ENCODE measurements at places on chromosomes 12 and 14. TPM values are rescaled to one million over a fixed set of nuclear protein-coding genes. Genes with fewer than 3 reads are reported as not detected.
A peak's percentile ranks its signal among the peaks of the same experiment; 100 is the strongest.

DNA sequence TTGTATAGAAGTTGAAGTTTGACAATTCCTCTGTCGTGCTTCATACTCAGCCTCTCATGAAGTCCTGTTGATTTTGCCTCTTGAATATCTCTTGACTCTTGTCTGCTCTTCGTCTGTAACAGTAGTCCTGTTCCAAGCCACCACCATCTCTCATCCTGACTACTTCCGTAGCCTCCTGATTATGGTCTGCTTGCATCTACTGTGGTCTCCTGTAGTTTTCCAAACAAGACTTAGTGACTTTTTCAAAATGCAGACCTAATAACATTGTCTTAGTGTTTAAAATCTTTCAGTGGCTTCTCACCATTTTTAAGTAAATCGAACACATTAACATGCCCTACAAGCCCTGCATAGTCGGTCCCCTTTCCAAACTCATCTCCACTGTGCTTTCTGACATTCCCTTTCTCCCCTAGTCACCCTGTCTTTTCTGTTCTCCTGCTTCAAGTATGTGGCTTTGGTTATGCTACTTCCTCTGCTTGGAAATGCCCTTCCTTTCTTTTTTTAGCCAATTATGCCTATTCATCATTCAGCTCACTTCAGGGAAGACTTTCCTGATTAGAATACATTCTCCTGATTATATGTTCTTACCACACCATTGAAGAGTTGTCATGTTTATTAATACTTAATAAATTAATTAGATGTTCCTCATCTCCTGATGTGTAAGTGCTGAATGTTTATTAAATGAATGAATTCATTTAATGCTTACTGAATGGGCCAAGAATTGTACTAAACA is 2.0 kb downstream of the SCYL2 start:
- no peaks in the 10 kb centered on the region for H3K36me3 ChIP-seq
- H3K27me3 ChIP-seq = no peaks in the 10 kb centered on the region
- H3K4me3 ChIP-seq = no peak overlapping the region
- peaks cover 70% of the 10 kb centered on the region for H3K4me1 ChIP-seq
- H3K27ac ChIP-seq = peak overlapping the region; percentile 97

DNA sequence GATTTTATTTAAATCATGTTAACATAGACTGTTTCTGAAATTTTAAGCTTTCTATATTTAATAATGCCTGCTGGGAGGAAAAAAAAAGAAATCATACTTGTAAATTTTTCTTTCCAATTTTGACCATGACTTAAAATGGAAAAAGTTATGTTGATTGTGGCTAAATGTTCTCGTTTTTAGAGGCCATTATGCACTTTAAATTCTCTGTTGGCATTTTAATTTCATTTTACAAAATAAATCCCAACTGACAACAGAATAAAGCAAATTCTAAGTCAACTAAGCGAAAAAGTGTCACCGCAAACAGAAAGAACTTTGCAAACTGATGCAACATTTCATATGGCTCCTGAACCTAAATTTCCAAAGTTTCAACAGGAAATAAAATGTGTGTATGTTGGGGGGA is 74.8 kb upstream of the G2E3 start:
- H3K4me3 ChIP-seq = no peak overlapping the region
- no peak overlapping the region for H3K27ac ChIP-seq
- no peak for DNase-seq

GRCh38 chr12:108145011-108145410 is 15.9 kb downstream of the WSCD2 start:
- H3K4me3 ChIP-seq = no peak overlapping the region
- H3K27ac ChIP-seq = no peak overlapping the region
- no peaks in the 10 kb centered on the region for H3K36me3 ChIP-seq
- no peak for DNase-seq
- H3K27me3 ChIP-seq = no peaks in the 10 kb centered on the region

DNA sequence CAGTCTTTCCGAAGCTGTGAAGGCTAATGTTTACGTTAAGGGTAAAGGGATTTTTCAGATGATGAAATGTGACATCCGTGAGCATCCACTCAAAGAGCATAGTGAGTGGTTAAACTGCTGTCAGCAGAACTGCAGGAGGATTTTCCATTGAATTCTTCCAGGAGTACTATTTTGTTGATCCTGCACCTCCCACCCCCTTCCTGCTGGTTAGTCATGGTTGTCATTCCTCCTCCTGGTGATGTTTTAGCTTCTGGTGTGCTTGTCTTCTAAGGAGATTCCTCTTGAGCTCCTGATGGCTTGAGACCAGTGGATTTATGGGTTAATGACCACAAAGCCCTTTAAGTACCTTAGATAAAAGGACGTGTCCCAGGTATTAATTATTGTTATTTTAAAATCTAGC is 2.4 kb upstream of the GPRC5D start:
- H3K4me1 ChIP-seq = no peaks in the 10 kb centered on the region
- no peaks in the 10 kb centered on the region for H3K36me3 ChIP-seq
- no peak overlapping the region for H3K4me3 ChIP-seq
- no peak overlapping the region for H3K27ac ChIP-seq
- H3K27me3 ChIP-seq = no peaks in the 10 kb centered on the region
- DNase-seq = no peak

DNA sequence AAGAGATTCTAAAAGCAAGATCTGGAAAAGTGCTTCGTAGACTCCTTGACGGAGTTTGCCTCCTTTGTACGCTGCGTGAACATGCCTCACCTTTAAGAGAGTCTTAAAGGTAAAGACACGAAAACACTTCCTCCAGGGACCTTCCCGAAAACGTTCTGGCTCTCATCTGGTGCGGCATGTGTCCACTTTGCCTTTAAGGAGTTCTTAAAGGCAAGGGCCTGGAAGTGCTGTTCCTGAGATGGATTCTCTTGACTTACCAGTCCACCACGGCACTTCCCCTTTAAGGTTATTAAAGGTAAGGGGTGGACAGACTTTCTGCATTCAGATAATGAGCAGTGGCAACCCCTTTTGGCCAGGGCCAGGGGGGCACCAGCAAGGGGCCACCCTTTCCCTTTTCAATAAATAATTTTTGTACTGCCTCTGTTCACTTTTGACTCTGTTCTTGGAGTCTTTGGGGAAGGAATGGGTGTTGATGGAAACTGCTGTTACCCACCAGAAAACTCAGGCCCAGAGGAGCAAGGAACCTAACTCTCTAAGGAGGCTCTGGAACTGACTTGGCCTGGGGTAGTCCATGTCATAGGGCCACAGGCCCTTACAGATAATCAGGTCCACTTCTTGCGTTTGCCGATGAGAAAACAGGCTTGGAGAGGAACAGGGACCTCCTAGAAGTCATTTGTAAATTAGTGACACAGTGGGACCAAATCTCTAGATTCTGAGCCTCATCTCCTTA is 4.4 kb downstream of the REM2 start:
- H3K4me1 ChIP-seq = peaks cover 46% of the 10 kb centered on the region
- H3K4me3 ChIP-seq = peak overlapping the region; percentile 63
- no peak for DNase-seq
- peak overlapping the region; percentile 61 for H3K27ac ChIP-seq

- no peak for DNase-seq
- H3K27ac ChIP-seq = no peak overlapping the region
- no peaks in the 10 kb centered on the region for H3K4me1 ChIP-seq
- no peaks in the 10 kb centered on the region for H3K36me3 ChIP-seq
Measured at GRCh38 chr12:2277492-2278155, 224.8 kb downstream of the CACNA1C start.

GRCh38 chr14:91299121-91300115 is 54.9 kb upstream of the GPR68 start:
- no peaks in the 10 kb centered on the region for H3K4me1 ChIP-seq
- H3K4me3 ChIP-seq = no peak overlapping the region
- H3K36me3 ChIP-seq = peaks cover 83% of the 10 kb centered on the region
- DNase-seq = no peak

DNA sequence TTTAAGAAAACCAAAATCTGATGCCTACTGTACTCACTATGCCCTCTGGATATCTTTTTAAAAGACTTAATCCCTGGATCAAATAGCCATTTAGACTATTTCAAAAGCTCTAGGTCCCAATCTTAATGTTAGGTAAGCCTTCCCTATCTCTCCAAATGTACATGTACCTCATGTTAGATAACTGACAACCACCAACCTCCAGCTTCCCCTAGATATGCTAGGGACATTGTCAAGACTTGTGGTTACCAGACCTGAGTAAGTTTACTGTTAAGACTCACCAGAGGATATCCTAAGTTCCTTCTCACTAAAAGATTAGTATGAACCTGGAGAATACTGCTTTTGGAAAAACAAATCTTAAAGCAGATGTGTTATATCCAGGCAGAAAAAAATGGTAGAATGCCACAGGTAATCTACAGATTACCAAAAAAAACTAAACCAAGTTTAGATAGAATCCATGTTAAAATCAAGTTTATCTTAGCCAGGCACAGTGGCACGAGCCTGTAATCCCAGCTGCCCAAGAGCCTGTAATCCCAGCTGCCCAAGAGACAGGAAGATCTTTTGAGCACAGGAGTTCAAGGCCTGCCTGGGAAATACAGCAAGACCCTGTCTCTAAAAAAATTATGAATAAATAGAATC is 9.7 kb downstream of the NAP1L1 start:
- no peak overlapping the region for H3K4me3 ChIP-seq
- DNase-seq = no peak
- peaks cover 40% of the 10 kb centered on the region for H3K36me3 ChIP-seq
- H3K27me3 ChIP-seq = no peaks in the 10 kb centered on the region

GRCh38 chr14:70018230-70018629 is 139.0 kb downstream of the SMOC1 start:
- no peak for DNase-seq
- no peaks in the 10 kb centered on the region for H3K36me3 ChIP-seq
- peaks cover 17% of the 10 kb centered on the region for H3K4me1 ChIP-seq

DNA sequence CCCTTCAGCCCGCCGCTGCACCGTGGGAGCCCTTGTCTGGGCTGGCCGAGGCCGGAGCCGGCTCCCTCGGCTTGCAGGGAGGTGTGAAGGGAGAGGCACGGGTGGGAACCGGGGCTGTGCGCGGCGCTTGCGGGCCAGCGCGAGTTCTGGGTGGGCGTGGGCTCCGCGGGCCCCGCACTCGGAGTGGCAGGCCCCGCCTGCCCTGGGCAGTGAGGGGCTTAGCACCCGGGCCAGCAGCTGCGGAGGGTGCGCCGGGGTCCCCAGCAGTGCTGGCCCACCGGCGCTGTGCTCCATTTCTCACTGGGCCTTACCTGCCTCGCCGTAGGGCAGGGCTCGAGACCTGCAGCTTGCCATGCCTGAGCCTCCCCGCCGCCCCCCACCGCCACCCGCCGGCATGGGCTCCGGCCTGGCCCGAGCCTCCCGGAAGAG is 21.4 kb downstream of the TMEM121 start:
- H3K27ac ChIP-seq = no peak overlapping the region
- H3K4me3 ChIP-seq = no peak overlapping the region
- DNase-seq = no peak
- H3K27me3 ChIP-seq = no peaks in the 10 kb centered on the region
- no peaks in the 10 kb centered on the region for H3K36me3 ChIP-seq

- H3K27ac ChIP-seq = no peak overlapping the region
- H3K4me3 ChIP-seq = no peak overlapping the region
- H3K4me1 ChIP-seq = peaks cover 8% of the 10 kb centered on the region
- H3K36me3 ChIP-seq = no peaks in the 10 kb centered on the region
- no peaks in the 10 kb centered on the region for H3K27me3 ChIP-seq
Measured at GRCh38 chr14:103890821-103891666, 37.2 kb upstream of the TDRD9 start.

- DNase-seq = no peak
- no peaks in the 10 kb centered on the region for H3K27me3 ChIP-seq
- no peak overlapping the region for H3K27ac ChIP-seq
- no peaks in the 10 kb centered on the region for H3K4me1 ChIP-seq
- H3K36me3 ChIP-seq = no peaks in the 10 kb centered on the region
Measured at GRCh38 chr12:72740064-72740463, 467.9 kb downstream of the TRHDE start.

DNA sequence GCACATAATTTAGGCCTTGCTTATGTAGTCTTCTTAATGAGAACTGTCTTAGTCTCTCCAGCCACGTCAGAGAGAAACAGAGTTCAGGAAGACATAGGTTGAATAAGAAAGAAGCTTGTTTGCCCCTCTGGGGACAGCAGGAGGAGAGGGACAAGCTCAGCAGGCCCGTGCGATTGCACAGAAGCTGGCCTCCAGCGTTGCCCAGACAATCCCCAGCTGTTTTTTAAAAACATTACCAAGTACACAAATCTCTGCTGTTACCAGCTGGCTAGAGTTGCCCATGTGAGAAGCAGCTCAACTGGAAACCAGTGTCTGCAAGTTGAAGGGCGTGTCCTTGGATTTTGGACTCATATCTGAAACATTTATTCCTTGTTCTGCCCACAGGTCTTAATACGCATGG is 232.6 kb downstream of the EFCAB11 start:
- peak overlapping the region; percentile 93 for H3K27ac ChIP-seq
- peaks cover 72% of the 10 kb centered on the region for H3K4me1 ChIP-seq
- no peak overlapping the region for H3K4me3 ChIP-seq
- H3K27me3 ChIP-seq = no peaks in the 10 kb centered on the region
- no peaks in the 10 kb centered on the region for H3K36me3 ChIP-seq

GRCh38 chr12:94033101-94033500 is 115.3 kb upstream of the PLXNC1 start:
- no peaks in the 10 kb centered on the region for H3K36me3 ChIP-seq
- H3K4me1 ChIP-seq = no peaks in the 10 kb centered on the region
- no peak overlapping the region for H3K27ac ChIP-seq
- DNase-seq = no peak
- H3K4me3 ChIP-seq = no peak overlapping the region

GRCh38 chr12:117447665-117448366 is 86.4 kb upstream of the NOS1 start:
- peaks cover 8% of the 10 kb centered on the region for H3K27me3 ChIP-seq
- no peaks in the 10 kb centered on the region for H3K4me1 ChIP-seq
- H3K36me3 ChIP-seq = no peaks in the 10 kb centered on the region
- DNase-seq = peak; percentile 29
- no peak overlapping the region for H3K27ac ChIP-seq

- no peak overlapping the region for H3K27ac ChIP-seq
- no peak overlapping the region for H3K4me3 ChIP-seq
- H3K27me3 ChIP-seq = peaks cover 16% of the 10 kb centered on the region
- no peaks in the 10 kb centered on the region for H3K36me3 ChIP-seq
- H3K4me1 ChIP-seq = peaks cover 46% of the 10 kb centered on the region
Measured at GRCh38 chr14:100547633-100548294, 39.5 kb downstream of the BEGAIN start.

- H3K4me3 ChIP-seq = no peak overlapping the region
- H3K27me3 ChIP-seq = no peaks in the 10 kb centered on the region
- DNase-seq = peak; percentile 66
- H3K27ac ChIP-seq = no peak overlapping the region
- H3K4me1 ChIP-seq = no peaks in the 10 kb centered on the region
Measured at GRCh38 chr12:130989391-130989790, 35.7 kb downstream of the ADGRD1 start.

Gene SLC35E3
- total RNA-seq = 12.1 TPM

Gene ADAM20
- 1.7 TPM for total RNA-seq

Gene CLEC1A
- total RNA-seq = 8.5 TPM

Gene SLC35F4
- total RNA-seq = not detected

Gene POTEM
- total RNA-seq = not detected

Gene EML5
- 1.8 TPM for total RNA-seq

Gene KCNMB4
- total RNA-seq = 1.8 TPM

Gene TAS2R10
- 0.34 TPM for total RNA-seq

Gene TPPP2
- 0.91 TPM for total RNA-seq

Gene TAS2R46
- 6.6 TPM for total RNA-seq

Gene RIPK3
- 24.8 TPM for total RNA-seq

Gene SLC38A4
- 0.47 TPM for total RNA-seq

Gene CCDC91
- total RNA-seq = 49.4 TPM

Gene USP44
- 3.5 TPM for total RNA-seq

Gene BICDL1
- 10.7 TPM for total RNA-seq

Gene RNASE2
- total RNA-seq = 11.5 TPM

Gene L2HGDH
- 4.4 TPM for total RNA-seq
